HuH-7.5 (cell line): ENCODE measurements at places on chromosomes 11 and 22.
A peak's percentile ranks its signal among the peaks of the same experiment; 100 is the strongest.

DNA sequence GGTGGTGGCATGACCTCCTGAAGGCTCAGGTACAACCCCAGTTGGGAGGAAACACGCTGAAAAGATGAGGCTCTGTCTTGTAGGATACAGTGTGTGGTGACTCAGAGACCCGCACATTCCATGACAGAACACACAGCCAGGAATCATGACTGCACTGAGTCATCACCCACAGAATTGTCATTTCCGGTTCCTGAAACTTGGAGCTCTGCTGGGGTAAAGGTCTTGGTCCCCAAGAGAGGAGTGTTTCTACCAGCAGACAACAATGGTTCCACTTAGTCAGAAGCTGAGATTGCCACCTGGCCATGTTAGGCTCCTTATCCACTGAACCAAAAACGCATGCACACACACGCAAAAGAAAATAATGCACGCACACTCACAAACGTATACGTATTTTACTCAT lies 31.5 kb upstream of the CYB5R3 start:
- DNase-seq: no peak

DNA sequence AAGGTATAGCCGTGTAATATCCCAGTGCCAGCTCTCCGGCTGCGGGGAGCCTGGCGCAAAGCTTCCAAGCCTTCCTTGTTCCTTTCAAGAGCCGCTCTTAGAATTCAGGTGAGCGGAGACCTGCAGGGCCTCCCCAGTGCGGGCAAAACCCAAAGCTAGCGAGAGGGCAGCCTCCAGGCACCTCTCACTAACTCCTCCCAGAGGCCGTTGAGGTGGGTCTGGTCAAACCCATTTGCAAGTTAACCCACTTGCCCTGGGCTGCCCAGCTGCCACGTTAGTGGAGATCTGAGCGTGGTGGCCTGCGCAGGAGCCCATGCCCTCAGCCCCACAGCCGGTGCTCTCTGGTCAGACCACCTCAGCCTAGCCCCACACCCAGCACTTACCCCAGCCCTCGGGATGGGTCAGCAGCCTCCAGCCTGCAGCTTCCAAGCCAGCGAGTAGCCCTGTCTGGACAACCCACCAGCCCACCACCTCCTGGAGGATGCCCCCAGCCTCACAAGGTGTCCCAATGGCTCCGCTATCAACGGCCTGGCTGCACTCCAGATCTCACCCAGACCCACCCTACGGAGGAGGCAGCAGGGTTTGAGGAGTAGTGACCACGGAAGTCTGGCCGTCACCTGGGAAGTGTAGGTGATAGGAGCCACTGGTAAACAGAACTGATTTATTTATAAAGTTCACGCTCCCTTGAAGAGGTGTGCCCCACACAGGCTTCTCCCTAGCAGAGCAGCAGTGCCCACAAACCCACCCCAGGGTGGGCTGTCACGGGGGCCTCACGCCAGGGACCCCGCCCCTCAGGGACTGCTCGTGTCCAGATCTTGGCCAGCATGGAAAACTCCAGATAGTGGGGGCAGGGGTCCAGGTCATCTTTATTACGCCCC lies 2.3 kb downstream of the ASCL2 start:
- no peak for DNase-seq

DNA sequence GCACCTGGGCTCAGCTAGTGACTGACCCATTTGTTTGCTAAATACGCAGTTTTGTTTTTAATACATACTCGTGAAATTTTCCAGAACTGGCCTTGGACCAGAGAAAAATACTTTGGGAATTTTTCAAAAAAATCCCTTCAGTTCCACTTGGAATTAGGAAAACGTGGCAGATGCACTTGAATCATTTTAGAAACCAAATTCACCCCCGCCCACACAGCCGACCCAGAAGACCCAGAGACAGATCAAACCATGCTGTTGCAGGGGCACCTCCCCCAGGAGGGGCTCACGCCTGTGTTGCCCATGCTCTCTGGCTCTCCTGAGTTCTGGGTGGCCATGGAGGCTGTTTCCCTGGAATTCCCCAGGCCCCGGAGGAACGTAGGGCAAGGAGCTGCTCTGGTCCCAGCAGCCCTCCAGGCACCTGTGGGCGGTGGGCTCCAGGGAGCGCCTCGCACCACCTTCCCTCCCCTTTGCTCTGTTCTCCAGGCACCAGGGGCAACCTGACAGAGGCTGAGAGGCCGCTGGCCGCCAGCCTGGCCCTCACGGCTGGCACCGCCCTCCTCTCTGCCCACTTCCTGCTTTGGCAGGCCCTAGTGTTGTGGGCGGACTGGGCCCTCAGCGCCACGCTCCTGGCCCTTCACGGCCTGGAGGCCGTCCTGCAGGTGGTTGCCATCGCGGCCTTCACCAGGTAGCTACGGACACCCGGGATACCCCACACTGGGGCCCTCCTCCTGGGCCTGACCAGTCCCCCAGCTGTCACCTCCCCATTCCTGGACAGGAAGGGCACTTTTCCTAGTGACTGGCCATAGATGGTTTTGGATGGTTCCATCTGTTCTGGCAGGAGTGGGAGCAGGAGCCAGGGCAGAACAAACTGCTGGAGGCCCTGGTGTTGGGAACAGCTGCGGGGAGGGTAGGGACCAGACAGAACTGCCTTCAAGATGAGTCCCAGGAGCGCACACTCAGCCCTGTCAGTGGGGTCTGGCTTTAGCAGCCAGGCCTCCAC lies 3.3 kb upstream of the EPS8L2 start:
- no peak for DNase-seq

- DNase-seq: no peak
Observed at GRCh38 chr22:37230673-37231405, 13.2 kb downstream of the RAC2 start.

GRCh38 chr11:77294040-77294439 lies 7.4 kb downstream of the GDPD4 start:
- DNase-seq: no peak

GRCh38 chr11:129374081-129374992 lies 1.3 kb upstream of the BARX2 start:
- DNase-seq: no peak

DNA sequence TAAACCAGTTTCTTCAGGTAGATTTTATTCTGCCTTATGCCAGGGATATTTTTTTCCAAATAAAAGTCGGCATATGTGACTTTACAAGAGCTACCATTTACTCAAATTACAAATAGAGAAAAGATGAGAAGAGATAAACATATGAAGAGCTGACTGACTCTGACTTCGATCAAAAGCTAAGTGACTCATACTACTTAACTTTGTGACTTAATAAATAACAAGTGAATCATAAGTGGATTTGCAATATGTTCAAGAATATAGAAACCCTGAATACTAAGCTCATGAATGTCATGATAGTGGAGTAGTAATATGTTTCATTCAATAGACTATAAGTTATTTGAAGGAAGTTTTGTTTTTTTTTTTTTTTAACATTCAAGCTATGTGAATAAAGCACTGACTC lies 130.5 kb upstream of the ANO3 start:
- no peak for DNase-seq

DNA sequence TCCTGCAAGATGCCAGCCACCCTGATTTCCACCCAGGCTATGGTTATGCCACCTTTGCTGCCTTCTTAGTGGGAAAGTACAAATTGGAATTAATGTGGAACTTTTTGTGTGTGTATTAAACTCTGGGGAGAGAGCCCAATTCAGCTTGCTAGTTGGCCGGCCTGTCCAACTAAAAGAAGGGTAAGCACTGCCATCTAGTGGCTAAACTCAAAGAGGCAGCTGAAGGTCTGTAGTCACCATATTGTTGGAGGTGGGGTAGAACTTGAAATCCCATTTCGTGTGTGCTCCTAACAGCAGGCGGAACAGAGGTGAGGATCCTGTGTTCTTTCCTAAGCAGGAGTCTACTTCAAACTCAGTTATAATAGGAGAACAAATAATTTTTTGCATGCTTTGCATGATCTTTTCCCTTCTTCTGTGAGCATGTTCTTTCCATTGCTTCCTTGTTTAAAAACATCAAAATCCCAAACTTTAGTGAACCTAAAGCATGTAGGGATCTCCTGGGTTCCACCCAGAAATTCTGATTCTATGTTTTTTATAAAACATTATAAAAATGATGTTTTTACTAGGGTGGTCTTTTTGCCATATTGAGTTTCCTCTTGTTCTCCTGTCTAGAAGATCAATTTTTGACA lies 138.8 kb upstream of the SORL1-AS1 start:
- peak; percentile 41 for DNase-seq

GRCh38 chr11:19290356-19290755 lies 49.6 kb upstream of the E2F8 start:
- DNase-seq: no peak

- no peak for DNase-seq
Observed at GRCh38 chr22:30193031-30193775, 53.4 kb downstream of the LIF start.

- DNase-seq: no peak
Observed at GRCh38 chr11:35313760-35314153, 105.6 kb downstream of the SLC1A2 start.

DNA sequence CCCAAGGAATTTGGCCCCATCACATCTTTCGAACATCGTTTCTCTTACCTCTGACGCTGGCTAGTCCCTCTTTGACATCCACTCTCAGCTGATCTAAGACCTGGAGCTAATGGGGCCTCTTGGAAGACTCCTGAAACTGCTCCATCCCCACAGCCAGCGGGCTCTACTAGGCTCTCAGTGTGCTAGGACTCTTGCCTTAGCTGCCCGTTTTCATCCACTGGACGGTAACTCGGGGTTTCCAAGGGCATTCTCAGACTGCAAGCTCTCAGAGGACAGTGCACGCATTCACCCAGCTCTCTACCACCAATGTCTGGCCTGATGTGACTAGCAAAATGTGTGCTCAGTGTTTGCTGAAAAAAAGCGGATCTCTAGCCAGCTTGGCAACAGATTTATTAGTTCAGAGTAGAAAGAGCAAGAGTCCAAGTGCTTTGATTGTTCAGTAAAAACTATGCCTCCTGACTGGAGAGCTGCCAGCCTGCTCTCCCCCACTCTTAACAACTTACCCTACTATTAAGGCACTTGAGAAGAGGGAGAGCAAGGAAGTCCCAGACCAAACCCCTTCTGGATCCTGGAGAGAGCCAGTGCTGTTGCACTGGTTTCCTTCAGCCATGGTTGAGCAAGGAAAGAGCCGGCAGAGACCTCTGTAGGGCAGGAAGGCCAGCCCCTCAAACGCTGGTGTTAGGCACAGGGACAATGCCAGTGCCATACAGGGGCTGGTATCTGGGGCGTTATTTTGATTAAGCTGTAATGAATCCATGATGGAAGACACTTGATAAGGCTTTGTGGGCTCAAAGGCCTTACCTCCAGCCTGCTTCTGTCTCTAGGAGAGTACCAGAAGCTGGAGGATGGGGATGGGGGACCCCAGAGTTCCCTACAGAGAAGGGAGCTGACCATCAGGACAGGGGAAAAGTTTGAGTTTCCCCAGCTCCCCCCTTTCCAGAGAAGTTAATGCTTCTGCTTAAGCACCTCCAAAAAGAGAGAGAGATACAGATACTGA lies 9.2 kb downstream of the RELA start:
- no peak for DNase-seq

- DNase-seq: no peak
Observed at GRCh38 chr11:19605520-19606371, 106.9 kb upstream of the NAV2 start.

- DNase-seq: no peak
Observed at GRCh38 chr11:843086-843734, 558 bp downstream of the TSPAN4 start.

DNA sequence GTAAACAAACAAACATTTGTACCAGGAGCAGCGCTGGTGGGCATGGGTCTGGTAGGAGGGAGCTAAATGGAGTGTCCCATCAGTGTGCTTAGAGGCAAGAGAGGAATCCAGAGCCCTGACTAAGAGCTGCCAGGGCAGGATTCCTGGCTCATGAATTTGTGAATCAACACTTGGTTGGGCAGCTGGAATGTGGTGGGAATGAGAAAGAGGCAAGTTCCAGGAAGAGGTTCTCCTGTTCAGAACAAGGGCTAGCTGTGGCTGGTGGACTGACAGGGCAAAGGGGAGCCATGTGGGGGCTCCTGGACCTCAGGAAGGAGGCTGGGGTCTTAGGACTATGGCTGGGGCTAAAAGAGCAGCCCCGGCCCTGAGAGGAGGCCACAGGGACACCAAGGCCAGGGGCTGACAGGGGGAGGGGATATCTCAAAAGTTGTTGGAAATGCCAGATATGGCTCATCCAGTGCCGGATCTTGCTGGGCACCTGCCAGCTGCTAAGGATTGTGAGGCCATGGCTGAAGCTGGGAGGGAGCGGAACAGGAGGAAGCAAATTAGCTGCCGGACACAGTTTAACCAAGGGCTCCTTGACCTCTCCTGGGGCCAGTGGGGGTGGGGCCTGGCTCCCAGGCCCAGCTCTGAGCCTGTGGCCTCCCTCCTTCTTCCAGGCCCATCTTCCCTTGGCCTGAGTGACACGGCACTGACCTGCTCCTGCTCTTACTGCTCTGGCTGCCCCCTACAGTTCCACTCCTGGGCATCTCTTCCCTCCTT lies 14.6 kb upstream of the P2RY6 start:
- DNase-seq: no peak

GRCh38 chr11:36509201-36509639 lies 852 bp downstream of the TRAF6 start:
- DNase-seq: no peak

DNA sequence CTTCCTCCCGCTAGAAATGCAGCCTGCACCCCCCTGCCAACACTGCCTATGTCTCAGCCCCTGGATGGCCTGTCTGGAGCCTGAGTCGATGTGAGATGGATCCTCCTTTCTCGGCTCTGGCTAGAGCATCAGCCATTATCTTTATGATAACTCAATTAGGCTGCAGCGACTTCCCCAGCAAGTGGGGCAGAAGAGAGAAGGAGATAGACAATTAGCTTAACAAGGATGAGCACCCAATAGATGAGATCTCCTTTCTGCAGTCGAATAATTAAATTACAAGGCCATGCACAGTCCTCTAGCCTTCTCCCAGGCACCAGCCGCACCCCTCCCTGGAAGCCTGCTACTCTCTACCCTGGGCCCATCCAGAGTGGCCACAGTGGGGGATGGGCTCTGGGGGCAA lies 179.3 kb downstream of the CEP164 start:
- no peak for DNase-seq

DNA sequence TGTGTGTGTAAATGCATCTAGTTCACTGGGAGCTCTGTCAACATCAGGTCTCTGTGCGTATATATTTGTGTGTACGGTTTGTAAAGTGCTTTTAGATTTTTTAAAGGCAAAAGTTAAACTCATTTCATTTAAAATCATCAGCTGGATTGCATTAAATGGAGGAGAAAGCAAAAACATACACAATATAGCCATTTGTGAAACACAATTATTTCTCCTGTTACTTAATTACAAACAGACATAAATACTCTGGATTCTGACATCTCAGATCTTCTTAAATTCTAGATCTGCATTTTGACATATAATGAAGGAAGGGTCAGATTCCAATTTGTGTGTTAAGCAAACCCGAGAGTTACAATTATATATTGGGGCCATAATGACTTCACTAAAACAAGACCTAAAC lies 275.4 kb upstream of the NARS2 start:
- DNase-seq: no peak
